ENCODE measurements at places on chromosomes 6 and 20.

GRCh38 chr6:5275497-5275896, 14.2 kb downstream of the FARS2 start:
- no peak for DNase-seq

DNA sequence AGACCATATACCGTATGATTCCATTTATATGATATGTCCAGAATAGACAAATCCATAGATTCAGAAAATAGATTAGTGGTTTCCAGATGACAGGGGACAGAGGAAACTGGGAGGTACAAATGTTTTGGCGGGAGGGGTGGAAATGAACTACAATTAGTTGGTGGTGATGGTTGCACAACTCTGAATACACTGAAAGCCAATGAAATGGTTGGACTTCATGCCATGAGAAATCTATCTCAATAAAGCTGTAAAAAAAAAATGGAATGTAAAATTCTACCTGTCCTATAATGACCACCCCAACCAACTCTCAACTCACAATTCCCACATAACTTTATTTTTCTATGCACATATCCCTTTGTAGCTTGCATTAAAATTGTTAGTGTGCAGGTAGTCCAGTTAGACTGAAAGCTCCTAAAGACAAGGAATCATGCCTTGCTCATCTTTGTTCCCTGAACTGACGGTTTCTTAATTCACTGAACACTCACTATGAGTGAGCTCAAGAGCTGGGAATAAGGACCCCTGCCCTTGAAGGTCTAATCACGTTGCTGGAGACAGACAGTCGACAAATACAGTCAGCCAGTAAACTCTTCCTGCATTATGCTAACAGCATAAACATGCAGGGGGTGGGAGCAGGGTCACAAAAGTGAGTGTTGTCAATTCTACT, 1.4 kb downstream of the DCDC2 start:
- no peak for DNase-seq

DNA sequence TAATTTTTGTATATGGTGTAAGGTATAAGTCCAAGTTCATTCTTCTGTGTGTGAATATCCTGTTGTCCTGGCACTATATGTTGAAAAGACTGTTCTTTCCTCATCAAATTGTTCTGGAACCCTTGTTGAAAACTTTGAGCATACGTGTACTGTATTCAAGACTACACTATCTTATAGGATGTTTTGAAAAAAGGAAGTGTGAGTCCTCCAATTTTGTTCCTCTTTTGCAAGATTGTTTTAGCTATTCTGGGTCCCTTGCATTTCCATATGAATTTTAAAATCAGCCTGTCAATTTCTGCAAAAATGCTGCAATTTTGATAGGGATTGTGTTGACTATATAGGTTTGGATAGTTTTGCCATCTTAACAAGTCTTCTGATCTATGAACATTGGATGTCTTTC, 195.2 kb downstream of the BACH2 start:
- DNase-seq, result no peak

DNA sequence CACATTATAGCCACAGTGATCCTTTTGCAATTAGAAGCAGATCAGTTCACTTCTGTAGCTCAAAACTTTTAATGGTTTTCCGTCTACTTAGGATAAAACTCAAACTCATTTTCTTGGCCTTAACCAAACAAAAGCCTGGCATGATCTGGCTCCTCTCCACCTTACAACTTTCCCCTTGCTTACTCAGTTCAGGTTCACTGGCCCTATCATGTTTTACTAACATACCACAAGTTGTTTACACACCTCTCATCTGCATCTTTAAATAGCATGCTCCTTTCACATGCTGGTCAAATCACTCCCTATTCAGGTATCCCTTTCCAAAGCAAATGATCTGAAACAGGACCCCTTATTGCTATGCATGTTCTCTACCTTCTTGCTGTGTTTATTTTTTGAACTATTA, 191.4 kb upstream of the FAM83B start:
- DNase-seq, result no peak

DNA sequence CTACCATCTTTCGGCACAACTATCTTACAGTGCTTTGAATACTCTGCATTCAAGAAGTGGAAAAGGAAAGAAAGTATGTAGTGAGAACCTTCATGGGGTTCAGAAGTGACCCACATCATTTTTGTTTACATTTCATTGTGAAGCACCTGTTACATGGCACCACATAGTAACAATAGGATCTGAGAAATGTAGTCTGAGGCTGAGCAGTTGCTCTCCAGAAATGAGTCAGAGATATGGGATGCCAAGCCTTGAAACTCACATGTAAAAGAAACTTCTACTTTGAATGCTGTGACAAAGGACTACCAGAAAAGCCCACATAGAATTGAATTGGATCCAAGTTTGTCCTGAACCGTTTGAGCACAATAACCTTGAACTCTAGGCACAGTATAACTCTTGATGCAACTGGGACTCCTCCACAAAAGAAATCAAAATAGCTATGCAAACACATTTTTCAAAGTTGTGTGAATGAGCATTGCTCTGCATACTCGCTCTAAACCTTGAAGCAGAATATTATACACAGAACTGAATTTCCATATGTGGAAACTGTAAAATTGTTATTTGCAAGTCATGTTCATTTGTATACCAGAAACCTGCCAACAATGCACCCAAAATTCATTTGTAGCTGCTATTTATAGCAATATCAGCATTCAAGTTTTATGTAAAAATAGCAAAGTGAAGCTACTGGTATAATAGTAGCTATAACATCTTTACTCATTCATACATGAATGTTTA, 400.9 kb upstream of the POU3F2 start:
- DNase-seq, result no peak

GRCh38 chr6:149147195-149147594, 170.3 kb upstream of the TAB2 start:
- no peak for DNase-seq

- no peak for DNase-seq
These were observed 76.7 kb downstream of the PREP start for GRCh38 chr6:105326216-105326615.

GRCh38 chr6:126033696-126034095, 47.4 kb downstream of the TRMT11 start:
- peak; percentile 18 for DNase-seq

DNA sequence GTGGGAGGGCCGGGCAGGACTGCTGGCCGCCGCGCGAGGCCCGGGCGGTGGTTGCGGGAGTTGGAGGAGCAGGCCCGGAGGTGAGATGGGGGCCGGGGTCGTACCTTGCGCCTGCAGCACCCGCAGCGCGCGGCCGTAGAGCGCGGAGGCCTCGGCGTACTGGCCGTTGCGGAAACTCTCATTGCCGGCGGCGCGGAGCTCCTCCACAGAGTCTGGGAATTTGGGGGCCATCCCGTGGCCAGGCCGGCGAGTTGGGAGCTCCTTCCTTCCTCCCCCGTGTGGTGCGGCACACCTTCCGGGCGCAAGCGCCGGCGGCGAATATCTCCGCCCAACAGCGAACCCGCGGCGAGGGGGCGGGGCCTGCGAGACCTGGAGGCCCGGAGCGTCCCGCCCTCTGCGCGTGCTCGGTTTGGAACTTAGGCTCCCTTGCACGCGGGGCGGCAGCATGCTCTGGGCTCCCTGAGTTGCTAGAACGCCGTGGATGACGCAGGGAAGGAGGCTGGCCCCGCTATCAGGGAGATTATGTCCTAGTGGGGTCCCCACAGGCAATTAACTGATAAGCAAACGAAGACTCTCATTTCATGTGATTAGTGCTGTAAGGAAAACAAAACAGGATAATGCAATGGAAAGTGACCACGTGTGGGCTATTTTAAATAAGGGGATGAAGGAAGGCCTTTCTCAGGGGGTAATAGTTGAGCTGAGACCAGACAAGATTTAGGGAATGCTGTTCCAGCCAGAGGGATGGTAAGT, at the start of gene TOMM34:
Gene TOMM34 (minus strand): TSS at position 295 of the 750 bp plus-strand sequence. CDS start 64 bp downstream, at position 231.
- DNase-seq, result peak; percentile 93

- DNase-seq, result no peak
These were observed 28.4 kb upstream of the CD93 start for GRCh38 chr20:23114448-23115082.

DNA sequence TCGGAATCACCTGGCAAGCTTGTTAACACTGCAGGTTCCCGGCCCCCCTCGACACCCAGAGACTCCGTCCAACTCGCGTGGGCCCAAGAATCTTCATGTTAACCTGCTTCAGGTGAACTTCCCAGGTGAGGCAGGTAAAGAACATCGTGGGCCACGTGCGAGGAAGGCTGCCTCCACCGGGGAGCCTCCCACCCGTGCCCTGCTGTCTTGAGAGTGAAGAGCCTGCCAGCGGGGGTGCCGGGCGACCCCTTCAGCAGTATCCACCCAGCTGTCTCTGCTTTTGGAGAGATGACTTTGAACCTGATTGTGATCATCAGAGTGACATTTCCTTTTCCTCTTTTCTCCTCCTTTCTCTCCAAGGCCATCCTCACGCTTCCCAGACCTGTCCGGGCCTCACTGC, 22.9 kb upstream of the RTF2 start:
- DNase-seq, result no peak

DNA sequence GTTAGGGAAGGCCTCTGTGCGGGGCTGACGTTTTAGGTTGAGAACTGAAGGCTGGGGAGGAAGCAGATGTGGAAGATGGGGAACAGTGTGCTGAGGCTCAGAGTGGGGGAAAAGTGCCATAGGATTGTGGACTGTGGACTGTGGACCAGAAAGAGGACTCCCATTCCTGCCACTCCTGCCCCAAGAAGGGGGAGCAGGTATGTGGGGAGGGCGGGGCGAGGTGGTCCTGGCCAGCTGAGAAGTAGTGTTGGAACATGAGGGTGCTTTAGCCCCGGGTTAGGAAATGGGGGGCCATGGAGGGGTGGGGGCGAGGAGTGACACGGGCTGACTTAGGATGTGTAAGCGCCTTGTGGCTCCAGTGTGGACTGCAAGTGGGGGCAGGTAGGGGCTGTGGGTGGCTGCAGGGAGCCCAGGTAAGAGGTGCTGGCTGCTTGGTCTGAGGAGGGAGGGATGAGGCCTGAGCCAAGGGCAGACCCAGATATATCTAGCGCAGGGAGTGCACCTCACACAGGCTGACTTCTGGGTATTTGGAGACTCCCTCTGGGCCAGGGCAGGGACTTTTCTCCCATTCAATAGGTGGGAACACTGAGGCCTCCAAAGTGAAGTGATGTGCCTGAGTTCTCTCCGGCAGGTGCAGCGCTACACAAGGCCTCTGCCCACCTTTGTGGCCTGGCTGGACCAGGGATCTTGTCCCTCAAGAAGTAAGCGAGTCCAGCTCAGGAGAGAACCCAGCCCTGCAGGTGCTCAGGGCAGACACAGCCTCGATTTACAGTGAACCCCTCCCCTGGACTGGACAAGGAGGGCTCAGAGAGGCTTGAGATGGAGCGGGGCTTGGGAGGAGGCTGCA, 76.6 kb upstream of the TOX2 start:
- DNase-seq, result no peak

GRCh38 chr6:31662124-31662723, 1.6 kb upstream of the C6orf47 start:
- no peak for DNase-seq

DNA sequence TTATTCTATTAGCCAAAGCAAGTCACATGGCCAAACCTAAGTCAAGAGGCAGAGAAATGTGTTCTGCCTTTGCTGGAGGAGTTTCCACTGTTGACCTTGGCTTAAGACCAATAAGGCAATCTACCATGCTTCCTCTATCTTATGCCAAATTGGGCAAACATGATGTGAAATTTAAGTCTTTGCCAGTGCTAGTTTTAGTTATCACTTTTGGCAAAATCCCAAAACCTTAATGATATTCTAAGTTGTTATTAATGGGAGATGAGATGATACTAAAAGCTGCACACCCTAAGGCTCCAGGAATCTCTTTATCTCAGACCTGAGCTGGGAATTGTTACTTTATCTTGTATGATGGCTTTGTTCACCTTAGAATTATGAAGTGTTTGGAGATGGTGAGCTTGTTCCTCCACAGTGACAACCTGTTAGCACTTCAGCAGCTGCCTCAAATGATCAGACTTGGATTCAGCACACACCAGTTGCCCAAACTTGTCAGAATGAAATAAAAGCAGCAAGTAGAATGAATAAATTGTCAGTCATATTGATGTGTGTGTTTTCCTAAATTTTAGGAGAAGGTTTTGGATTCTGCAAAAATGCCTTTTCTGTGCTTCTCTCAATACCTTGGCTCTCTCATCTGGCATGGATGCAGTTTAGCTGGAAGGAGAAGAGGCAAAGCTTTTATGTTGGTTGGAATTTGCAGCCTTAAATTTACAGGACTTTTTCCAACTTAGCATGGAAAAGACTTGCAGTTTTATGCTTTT, 49.3 kb downstream of the RIN2 start:
- DNase-seq, result no peak

GRCh38 chr6:52788478-52788877, 15.1 kb downstream of the GSTA1 start:
- DNase-seq, result no peak

- no peak for DNase-seq
These were observed 119.1 kb upstream of the BMP5 start for GRCh38 chr6:55994531-55994930.

GRCh38 chr6:110528101-110528929, 51.9 kb upstream of the SLC22A16 start:
- no peak for DNase-seq

DNA sequence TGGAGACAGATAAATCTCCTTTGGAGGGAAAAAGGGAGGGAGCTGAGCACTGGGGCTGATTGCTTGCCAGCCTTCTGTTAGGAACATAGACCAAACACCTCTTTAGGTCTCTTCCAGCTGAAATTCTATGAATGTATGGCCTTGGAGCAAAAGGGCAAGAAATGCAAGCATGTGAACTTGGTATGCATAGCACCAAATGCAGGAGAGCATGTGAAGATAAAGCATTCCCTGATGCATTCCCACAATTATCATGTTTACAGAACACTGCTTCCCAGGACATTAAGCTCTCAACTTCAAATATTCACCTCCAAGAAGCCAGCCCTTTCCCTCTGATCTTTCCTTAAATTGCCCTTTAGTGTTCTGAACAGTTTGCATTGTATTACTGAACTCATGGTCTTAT, 15.6 kb downstream of the RIPOR2 start:
- no peak for DNase-seq

DNA sequence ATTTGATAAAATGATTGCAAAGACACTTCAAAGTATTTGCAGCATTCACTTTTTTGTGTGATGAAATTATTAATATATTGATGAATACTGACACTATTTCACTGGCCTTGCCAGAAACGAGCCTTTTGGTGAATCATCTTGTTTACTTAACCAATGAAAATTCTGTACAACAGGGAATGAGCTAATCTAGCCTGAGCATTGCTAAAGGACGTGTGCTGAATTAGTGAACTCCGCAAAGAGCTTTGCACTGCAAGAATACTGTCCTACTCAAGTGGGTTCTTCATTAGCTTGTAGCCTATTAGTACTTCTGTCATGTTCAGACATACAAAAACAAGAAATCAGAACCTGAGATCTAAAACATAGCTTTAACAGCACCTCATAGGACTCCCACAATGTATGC, 172.0 kb upstream of the NRSN1 start:
- no peak for DNase-seq

DNA sequence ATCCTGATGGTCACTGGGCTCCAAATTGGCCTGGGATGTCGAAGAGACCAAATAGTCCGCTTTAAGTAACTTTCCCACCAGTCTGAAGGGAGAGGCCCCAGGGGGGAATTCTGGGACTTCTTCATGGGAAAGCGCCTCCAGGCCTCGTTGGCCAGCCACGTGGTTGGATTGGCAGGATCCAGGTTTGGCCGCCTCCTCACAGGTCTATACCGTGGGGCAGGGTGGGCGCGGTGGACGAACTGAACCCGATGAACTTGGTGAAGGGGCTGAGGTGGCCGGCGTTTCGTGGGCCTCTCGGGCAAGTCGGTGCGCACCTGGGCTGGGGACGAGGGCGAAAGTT, 297 bp downstream of the POM121L2 start:
- DNase-seq, result no peak
